ENCODE measurements at places on chromosomes 6 and 20.
A peak's percentile ranks its signal among the peaks of the same experiment; 100 is the strongest.

GRCh38 chr6:16183187-16183664 lies 54.3 kb downstream of the MYLIP start:
- no peak for DNase-seq

DNA sequence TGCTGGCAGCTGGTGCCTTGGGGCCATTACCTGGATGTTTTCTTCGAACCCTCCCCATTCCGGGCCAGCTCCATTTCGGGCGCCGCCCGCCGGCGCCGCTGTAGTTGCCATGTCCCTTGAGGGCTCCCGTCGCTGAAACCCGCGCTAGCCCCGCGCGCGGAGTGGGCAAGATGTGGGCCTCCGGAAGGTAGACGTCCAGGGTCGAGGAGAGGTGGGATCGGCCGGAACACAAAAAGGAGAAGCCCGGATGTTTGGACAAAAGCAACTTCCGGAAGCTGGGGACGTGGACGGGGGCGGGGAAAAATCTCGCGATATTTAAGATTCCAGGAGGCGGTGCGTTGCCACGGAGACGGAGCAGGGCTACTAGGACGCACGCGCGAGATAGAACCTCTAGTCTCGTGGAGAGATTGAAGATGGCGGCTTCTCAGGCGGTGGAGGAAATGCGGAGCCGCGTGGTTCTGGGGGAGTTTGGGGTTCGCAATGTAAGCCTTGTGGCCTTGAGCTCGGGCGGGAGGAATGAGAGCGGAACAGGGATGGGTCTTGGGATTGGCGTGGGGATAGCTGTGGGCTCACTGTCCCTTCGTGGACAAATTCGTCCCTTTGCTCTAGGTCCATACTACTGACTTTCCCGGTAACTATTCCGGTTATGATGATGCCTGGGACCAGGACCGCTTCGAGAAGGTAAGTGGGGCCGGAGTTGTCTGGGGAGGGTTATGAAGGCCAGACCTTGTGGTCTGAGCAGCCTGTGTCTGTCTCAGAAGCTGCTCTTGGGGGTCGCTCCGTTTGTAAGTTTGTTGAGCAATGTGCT lies at the start of the genes POLR1C and YIPF3:
POLR1C (plus strand) TSS at position 393 of the 808 bp plus-strand sequence; CDS start at position 414, 21 bp downstream.
YIPF3 (minus strand) TSS at position 230 of the 808 bp plus-strand sequence; CDS start at position 111, 119 bp downstream.
- DNase-seq: peak; percentile 92

GRCh38 chr20:25148982-25149846 lies 46.3 kb upstream of the ENTPD6 start:
- no peak for DNase-seq

- no peak for DNase-seq
Measured at GRCh38 chr6:113888493-113888892, 31.3 kb downstream of the MARCKS start.

- peak; percentile 48 for DNase-seq
Measured at GRCh38 chr20:19205981-19206396, 6.5 kb upstream of the SLC24A3 start.

GRCh38 chr6:4358414-4359107 lies 223.2 kb upstream of the ECI2 start:
- DNase-seq: no peak
